ENCODE measurements at places on chromosomes 2 and 18. TPM values are rescaled to one million over a fixed set of nuclear protein-coding genes. Genes with fewer than 3 reads are reported as not detected.

Gene PPIG
- total RNA-seq, result 52.5 TPM

Gene UGT1A7
- total RNA-seq, result not detected

Gene RFTN2
- 17.5 TPM for total RNA-seq

Gene G6PC2
- total RNA-seq, result 0.23 TPM

GRCh38 chr2:205776720-205777119 lies 94.4 kb downstream of the NRP2 start:
- H3K4me1 ChIP-seq, result peaks cover 2% of the 10 kb centered on the region
- no peak for DNase-seq
- H3K36me3 ChIP-seq, result no peaks in the 10 kb centered on the region
- no peaks in the 10 kb centered on the region for H3K27me3 ChIP-seq

DNA sequence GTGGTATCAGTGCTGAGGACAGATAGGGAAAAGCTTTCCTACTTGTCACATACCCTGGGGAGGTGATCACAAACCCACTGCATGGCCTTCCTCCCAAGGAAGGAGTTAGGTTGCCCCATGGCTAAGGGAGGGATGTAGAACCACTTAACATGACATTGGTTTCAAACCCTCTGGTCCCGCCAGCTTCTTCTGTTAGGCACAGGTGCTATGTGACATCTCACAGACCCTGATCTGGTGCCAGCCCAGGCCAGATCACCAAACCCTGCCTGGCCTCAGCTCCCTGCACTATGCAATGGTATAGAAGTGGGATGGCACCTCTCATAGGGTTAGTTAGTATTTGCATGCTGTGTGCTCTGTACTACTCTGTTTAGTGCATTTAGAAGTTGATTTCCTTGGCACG lies 58.0 kb downstream of the TCF7L1 start:
- H3K4me1 ChIP-seq, result no peaks in the 10 kb centered on the region
- H3K27me3 ChIP-seq, result no peaks in the 10 kb centered on the region
- DNase-seq, result no peak
- H3K4me3 ChIP-seq, result no peak overlapping the region

DNA sequence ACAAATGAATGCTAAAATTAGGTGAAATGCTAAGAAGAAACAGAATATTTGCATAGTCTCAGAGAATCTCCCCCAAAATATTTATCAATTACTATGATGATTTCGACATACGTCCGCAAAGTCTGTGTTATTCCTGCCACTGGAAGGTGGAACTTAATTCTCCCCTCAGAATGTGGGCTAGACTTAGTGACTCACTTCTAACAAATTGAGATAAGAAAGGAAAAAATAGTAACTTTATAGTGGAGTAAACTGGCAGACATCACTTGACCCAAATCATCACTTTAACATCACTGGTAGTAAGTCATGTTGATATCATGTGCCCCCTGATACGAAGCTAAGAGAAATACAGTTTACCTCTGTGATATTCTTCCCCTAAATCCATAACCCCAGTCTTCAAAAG lies 23.5 kb downstream of the HADHB start:
- no peak overlapping the region for H3K4me3 ChIP-seq
- H3K36me3 ChIP-seq, result peaks cover 3% of the 10 kb centered on the region
- no peaks in the 10 kb centered on the region for H3K4me1 ChIP-seq
- DNase-seq, result no peak

DNA sequence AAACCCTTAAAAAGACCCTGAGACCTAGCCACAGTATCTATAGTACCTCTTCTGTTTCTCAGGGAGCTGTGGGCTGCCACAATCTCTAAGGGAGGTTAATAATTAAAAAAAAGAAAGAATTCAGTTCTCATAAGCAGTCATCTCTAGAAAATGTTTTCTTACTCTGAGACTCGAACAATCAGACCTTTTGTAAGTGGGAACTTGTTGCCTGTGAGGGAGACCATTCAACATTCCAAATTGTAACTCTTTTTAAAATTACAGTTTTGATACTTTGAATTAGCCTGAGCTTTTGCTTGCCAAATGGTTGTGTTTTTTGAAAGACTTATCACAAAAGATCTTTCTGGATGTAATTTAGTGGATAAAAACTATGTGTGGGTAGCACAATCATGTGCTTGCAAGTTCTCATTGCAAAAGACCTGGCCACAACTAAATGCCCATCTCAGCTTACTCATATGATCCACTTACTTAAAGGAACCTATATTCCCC lies 33.3 kb downstream of the IL1R2 start:
- no peaks in the 10 kb centered on the region for H3K27me3 ChIP-seq
- no peak for DNase-seq
- H3K36me3 ChIP-seq, result no peaks in the 10 kb centered on the region
- H3K4me3 ChIP-seq, result no peak overlapping the region
- peaks cover 2% of the 10 kb centered on the region for H3K4me1 ChIP-seq

GRCh38 chr2:210337159-210337558 lies 22.2 kb upstream of the MYL1 start:
- no peak for DNase-seq
- no peak overlapping the region for H3K27ac ChIP-seq
- no peaks in the 10 kb centered on the region for H3K4me1 ChIP-seq
- H3K36me3 ChIP-seq, result no peaks in the 10 kb centered on the region
- H3K4me3 ChIP-seq, result no peak overlapping the region

GRCh38 chr2:222142027-222142426 lies 156.8 kb downstream of the PAX3 start:
- no peak overlapping the region for H3K27ac ChIP-seq
- no peaks in the 10 kb centered on the region for H3K27me3 ChIP-seq
- no peak overlapping the region for H3K4me3 ChIP-seq
- no peaks in the 10 kb centered on the region for H3K36me3 ChIP-seq
- H3K4me1 ChIP-seq, result no peaks in the 10 kb centered on the region

DNA sequence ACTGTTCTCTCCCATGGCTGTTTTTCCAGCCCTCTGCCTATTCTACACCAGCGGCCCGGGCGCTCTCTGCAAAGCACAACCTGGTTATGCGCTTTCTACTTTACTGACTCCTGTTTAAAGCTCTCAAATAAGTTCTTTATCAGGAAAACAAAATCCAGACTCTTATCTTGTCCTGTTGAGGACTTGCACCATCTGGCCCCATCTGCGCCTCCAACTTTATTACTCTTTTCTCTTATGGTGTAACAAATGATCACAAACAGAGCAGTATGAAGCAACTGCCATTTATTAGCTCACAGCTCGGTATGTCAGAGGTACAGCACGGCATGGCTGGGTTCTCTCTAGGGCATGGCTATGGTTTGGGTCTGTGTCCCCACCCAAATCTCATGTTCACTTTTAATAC lies 236.5 kb upstream of the NT5C1B start:
- DNase-seq, result no peak
- H3K4me1 ChIP-seq, result peaks cover 2% of the 10 kb centered on the region
- no peak overlapping the region for H3K27ac ChIP-seq
- no peaks in the 10 kb centered on the region for H3K27me3 ChIP-seq
- no peak overlapping the region for H3K4me3 ChIP-seq
- H3K36me3 ChIP-seq, result no peaks in the 10 kb centered on the region

DNA sequence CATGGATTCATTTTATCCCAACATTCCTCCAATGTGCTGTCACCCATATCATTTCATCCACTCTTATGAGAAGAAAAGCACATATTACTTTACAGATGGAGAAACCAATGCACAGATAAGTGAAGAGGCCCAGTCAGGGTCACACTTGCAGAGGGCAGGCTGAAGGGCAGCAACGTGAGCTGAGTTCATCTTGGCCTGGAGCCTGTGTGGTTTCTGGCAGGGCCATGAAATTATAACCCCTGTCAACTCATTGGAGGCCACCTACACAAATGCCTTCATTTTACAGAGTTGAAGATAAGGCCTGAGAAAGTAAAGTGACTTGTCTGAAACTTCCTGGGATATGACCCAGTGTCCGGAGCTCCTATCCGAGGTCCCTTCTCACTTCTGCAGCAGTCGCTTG lies 88.4 kb upstream of the NRP2 start:
- no peaks in the 10 kb centered on the region for H3K4me1 ChIP-seq
- no peaks in the 10 kb centered on the region for H3K27me3 ChIP-seq
- H3K36me3 ChIP-seq, result no peaks in the 10 kb centered on the region
- no peak overlapping the region for H3K4me3 ChIP-seq
- H3K27ac ChIP-seq, result no peak overlapping the region
- no peak for DNase-seq

- no peak overlapping the region for H3K4me3 ChIP-seq
- DNase-seq, result no peak
- H3K4me1 ChIP-seq, result no peaks in the 10 kb centered on the region
- H3K36me3 ChIP-seq, result no peaks in the 10 kb centered on the region
- no peaks in the 10 kb centered on the region for H3K27me3 ChIP-seq
- no peak overlapping the region for H3K27ac ChIP-seq
These were observed 29.5 kb downstream of the PKDCC start for GRCh38 chr2:42077343-42077742.

- H3K27me3 ChIP-seq, result no peaks in the 10 kb centered on the region
- H3K36me3 ChIP-seq, result no peaks in the 10 kb centered on the region
- no peak overlapping the region for H3K27ac ChIP-seq
These were observed 23.8 kb upstream of the CABYR start for GRCh38 chr18:24114924-24115549.

- no peak overlapping the region for H3K27ac ChIP-seq
- H3K27me3 ChIP-seq, result no peaks in the 10 kb centered on the region
- no peak overlapping the region for H3K4me3 ChIP-seq
- no peaks in the 10 kb centered on the region for H3K4me1 ChIP-seq
- no peak for DNase-seq
These were observed 115.6 kb downstream of the CTAGE1 start for GRCh38 chr18:22302144-22302543.

- no peak overlapping the region for H3K27ac ChIP-seq
- H3K36me3 ChIP-seq, result no peaks in the 10 kb centered on the region
- DNase-seq, result no peak
- H3K4me1 ChIP-seq, result no peaks in the 10 kb centered on the region
- H3K4me3 ChIP-seq, result no peak overlapping the region
These were observed 20.7 kb upstream of the OSBPL6 start for GRCh38 chr2:178173657-178174056.

- no peaks in the 10 kb centered on the region for H3K27me3 ChIP-seq
- H3K4me3 ChIP-seq, result no peak overlapping the region
- H3K36me3 ChIP-seq, result no peaks in the 10 kb centered on the region
These were observed 41.7 kb upstream of the IMP4 start for GRCh38 chr2:130300970-130301348.
